ENCODE measurements at places on chromosomes 1 and 21. TPM values are rescaled to one million over a fixed set of nuclear protein-coding genes. Genes with fewer than 3 reads are reported as not detected.

The NUP210L gene
- 0.13 TPM for total RNA-seq

The HSD3B2 gene
- not detected for total RNA-seq

The KLHDC7A gene
- not detected for total RNA-seq

The INPP5B gene
- 40.2 TPM for total RNA-seq

The KIAA0040 gene
- total RNA-seq, result 51.0 TPM

The ACKR1 gene
- not detected for total RNA-seq

The CHAF1B gene
- 28.1 TPM for total RNA-seq

The PRDM16 gene
- total RNA-seq, result 0.18 TPM

The TMEM61 gene
- total RNA-seq, result not detected

The GPN2 gene
- 28.9 TPM for total RNA-seq

The DYRK3 gene
- total RNA-seq, result 5.9 TPM

The C1orf87 gene
- not detected for total RNA-seq

The LORICRIN gene
- total RNA-seq, result not detected

The DLGAP3 gene
- total RNA-seq, result 0.29 TPM

The NBPF10 gene
- 2.5 TPM for total RNA-seq

The TPR gene
- 143 TPM for total RNA-seq

The FRRS1 gene
- total RNA-seq, result 5.0 TPM

The PCAT6 gene
- 0.83 TPM for total RNA-seq
